A549 treated with Mapracorat at 1 μM for 4 hours (cell line): ENCODE measurements at places on chromosomes 12 and 14. TPM values are rescaled to one million over a fixed set of nuclear protein-coding genes. Genes with fewer than 3 reads are reported as not detected.

Gene LIN52
- total RNA-seq: 3.6 to 4.5 TPM (median 4.4 TPM) in 5 replicates

Gene LRTM2
- total RNA-seq: 0.05 TPM in 1 of 5 replicates, not detected in the others

Gene FBLN5
- 4.7 to 6.2 TPM (median 5.7 TPM) in 5 replicates for total RNA-seq

Gene EFCAB11
- 10.9 to 14.1 TPM (median 12.2 TPM) in 5 replicates for total RNA-seq

Gene TMEM260
- total RNA-seq: 3.2 to 5.9 TPM (median 5.2 TPM) in 5 replicates

Gene ACVRL1
- 0.08 to 0.62 TPM (median 0.15 TPM) in 4 of 5 replicates, not detected in the other for total RNA-seq

Gene ACSM4
- not detected in 5 replicates for total RNA-seq

Gene FERMT2
- total RNA-seq: 36.3 to 47.6 TPM (median 43.0 TPM) in 5 replicates

Gene KRT75
- 0.07 to 0.14 TPM (median 0.10 TPM) in 4 of 5 replicates, not detected in the other for total RNA-seq

Gene SLC41A2
- 16.1 to 23.4 TPM (median 20.8 TPM) in 5 replicates for total RNA-seq

Gene TMCC3
- total RNA-seq: 0.88 to 1.7 TPM (median 1.1 TPM) in 5 replicates

Gene SOAT2
- 0.14 to 0.28 TPM (median 0.23 TPM) in 5 replicates for total RNA-seq

Gene ZNF891
- 0.28 to 0.41 TPM (median 0.31 TPM) in 5 replicates for total RNA-seq

Gene EXOC3L4
- 1.3 to 3.3 TPM (median 1.4 TPM) in 5 replicates for total RNA-seq

Gene PRPH
- 1.5 to 1.9 TPM (median 1.7 TPM) in 5 replicates for total RNA-seq

Gene CKB
- total RNA-seq: 98.0 to 132 TPM (median 131 TPM) in 5 replicates

Gene MSI1
- total RNA-seq: 0.89 to 1.8 TPM (median 1.4 TPM) in 5 replicates

Gene VRTN
- not detected in 5 replicates for total RNA-seq

Gene HCAR2
- 0.07 to 0.11 TPM (median 0.09 TPM) in 4 of 5 replicates, not detected in the other for total RNA-seq

Gene AQP2
- not detected in 5 replicates for total RNA-seq

Gene TBC1D30
- 1.0 to 1.9 TPM (median 1.4 TPM) in 5 replicates for total RNA-seq

Gene GDF3
- total RNA-seq: not detected in 5 replicates
